Heart left ventricle (tissue), 16 donors: ENCODE measurements at places on chromosomes 1 and 21. TPM values are rescaled to one million over a fixed set of nuclear protein-coding genes. Genes with fewer than 3 reads are reported as not detected.

DNA sequence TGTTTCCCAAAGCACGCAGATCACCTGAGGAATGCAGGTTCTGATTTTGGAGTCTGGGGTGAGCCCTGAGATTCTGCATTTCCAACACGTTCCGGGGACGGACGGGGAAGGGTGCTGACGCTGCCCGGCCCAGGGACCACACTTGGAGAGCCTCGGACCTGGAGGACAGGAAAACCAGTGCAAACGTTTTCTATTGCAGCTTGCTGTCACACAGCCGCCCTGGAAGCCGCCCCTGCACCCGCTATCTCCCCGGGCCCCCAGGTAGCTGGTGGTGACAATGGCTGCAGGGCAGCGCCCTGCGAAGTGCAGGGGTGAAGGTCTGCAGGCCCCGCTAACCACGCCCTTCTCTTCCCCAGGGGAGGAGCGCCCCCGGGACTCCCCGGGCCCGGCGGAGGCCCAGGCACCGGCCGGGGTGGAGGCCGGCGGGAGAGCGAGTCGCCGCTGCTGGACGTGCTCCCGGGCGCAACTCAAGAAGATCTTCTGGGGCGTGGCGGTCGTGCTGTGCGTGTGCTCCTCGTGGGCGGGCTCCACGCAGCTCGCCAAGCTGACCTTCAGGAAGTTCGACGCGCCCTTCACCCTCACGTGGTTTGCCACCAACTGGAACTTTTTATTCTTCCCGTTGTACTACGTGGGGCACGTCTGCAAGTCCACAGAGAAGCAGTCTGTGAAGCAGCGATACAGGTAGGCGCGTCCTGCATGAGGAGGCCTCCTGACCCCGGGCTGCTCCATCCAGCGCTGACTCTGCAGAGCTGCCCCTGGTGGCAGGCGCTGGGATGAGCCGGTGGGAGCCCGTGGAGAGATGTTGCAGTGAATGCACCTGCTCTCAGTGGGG is 142.0 kb upstream of the COA6 start:
- DNase-seq, result peak; percentile 56

DNA sequence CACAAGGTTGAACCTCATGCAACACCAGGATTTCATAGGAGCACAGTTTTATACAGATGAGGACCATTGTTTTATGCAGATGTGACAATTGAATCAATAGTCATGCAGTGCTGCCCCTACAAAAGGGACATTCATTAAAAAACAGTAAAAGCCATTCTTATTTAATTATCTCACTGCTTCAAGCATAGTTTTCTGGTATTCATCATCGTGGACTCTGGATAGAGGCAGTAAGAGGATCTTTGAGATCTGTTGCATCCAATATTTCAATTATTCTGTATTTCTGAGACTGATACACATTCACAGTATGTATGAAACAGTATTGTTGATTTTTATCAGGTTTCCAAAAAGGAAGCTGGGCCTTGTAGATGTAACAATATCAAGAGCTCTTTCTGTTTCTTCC is 237.6 kb downstream of the RYR2 start:
- no peak for DNase-seq

GRCh38 chr1:202133001-202133400 is 10.3 kb downstream of the GPR37L1 start:
- DNase-seq, result peak; percentile 40

- no peak for DNase-seq
Measured at GRCh38 chr1:61674221-61674620, 50.7 kb downstream of the TM2D1 start.

DNA sequence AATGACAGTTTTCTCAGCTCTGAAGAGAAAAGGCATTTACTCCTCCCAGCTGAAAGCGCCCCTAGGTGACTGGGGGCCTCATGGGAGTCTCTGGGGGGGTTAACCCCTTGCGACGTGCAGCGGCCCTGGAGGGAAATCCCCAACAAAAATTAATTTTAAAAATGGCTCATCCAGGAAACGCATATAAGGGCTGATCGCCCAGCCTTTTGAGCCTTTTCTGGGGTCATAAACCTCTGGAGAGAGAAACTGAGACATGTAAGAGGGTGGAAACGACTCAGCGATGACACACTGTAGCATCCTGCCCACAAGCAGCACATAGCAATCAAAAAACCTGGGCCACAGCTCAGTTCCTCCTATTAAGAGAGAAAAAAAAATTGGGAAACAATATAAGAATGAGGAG is 20.4 kb upstream of the HPDL start:
- no peak for DNase-seq

DNA sequence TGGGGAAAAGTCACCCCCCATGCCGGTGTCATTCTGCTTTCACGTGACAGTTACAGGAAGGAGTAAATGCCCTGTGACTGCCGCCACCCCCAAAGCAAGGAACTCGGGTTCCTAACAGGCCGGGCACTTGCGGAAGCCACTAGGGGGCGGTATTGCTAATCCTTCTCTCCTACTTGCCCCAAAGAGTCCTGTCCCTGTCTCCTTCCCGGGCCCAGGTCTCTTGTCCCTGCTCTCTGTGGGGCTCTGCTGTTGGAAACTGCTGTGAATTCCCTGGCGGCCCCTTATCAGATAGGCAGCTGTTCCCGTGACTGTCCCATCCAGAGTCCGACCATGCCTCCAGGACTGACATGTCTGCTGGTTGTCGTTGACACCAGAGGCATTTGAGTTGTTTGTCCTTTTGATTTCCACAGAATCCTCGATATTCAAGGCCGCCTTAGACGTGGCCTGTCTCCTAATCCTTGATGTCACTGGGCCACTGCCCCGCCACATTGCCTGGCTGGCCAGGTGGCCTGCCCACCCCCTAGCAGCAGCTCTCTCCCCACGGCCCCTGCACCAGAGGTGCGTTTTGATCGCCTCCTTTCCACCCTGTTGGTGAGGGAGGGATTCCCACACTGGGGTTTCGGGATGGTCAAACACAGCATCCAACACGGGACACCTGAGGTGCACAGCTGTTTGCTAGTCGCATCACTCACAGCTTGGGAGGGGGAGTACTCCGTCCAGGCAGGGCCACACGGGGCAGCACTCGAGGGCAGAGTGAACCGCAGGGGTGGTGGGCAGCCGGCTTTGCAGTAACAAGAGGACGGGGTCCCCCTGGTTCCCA is 37.3 kb downstream of the CHAF1B start:
- peak; percentile 48 for DNase-seq

GRCh38 chr1:25445993-25446538 is 15.4 kb downstream of the MACO1 start:
- DNase-seq, result no peak

- DNase-seq, result no peak
Measured at GRCh38 chr1:200260597-200261335, 149.1 kb downstream of the ZNF281 start.

GRCh38 chr1:202270871-202271326 is 70.8 kb downstream of the UBE2T start:
- DNase-seq, result no peak

GRCh38 chr1:3314491-3315381 is 139.7 kb upstream of the ARHGEF16 start:
- no peak for DNase-seq

GRCh38 chr1:38009841-38010180 is 2.7 kb upstream of the UTP11 start:
- no peak for DNase-seq

GRCh38 chr21:39087238-39088030 is 95.8 kb downstream of the PSMG1 start:
- peak; percentile 77 for DNase-seq

DNA sequence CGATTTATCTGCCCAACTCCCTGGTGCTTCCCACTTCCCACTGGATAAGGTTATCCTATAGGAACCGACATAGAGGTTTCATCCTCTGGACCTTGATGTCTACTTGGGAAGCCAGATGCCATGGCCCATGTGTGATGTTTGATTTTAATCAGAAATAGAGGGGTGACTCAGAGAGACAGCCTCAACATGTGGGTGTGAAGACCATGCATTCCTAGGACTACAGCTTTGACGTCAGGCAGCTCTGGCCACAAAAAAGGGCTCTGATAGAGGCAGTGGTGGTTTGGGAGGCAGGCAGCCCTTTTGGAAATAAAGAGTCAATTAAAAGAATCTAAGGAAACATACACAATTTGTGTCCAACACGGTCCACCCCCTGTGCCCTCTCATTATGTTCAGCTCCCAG is 5.2 kb upstream of the SH2D2A start:
- no peak for DNase-seq

DNA sequence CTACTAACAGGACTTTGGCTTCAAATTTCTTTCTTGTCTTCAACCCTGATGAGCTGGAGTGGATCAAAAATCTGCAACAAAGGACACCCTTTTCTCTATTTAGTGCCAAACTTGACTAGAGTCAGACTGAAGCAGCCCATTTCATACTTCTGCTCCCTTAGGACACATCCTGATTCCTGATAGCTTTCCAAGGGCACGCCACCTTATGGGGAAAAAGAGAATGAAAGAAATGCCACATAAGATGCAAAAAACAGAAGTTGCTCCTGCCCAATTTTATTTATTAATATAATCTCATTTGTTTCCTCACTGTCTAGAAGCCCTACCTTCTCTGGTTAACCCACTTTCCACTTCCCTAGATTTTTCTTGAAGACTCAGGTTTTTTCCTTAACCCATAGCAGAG is 72.7 kb upstream of the NBPF4 start:
- no peak for DNase-seq

GRCh38 chr1:115314092-115314491 is 24.0 kb downstream of the NGF start:
- no peak for DNase-seq

DNA sequence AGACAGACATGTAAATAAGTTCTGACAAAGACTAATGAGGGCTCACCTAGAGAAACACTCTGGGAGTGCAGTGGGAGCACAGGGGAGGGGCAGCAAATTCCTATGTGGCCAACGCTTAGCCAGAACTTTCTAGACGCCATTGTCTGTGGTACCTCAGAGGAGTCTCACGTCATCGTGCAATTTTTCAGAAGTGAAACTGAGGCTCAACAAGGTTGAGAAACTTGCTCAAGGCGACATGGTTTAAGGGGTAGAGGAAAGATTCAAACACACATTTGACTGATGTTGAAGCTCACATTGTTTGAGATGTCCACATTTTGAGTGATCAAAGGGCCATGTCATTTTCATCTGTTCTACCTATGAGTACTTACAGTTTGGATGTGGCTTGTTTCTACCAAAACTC is 152.6 kb upstream of the LMO4 start:
- DNase-seq, result no peak

DNA sequence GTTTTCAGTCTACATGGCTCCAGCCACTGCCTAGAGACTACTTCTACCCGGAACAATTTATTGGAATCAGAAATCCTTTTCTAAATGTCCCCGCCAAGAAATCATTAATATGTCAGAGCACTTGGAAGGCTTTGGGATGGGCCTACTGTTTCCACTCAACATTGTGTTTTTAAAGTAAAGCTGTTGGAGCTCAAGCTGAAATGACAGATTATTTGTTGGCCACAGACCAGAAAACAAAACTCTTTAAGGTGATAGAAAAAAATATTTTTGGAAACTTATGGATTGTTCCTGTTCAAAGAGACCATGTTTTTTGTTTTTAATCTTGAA is 496 bp downstream of the VPS45 start:
- no peak for DNase-seq

HSD17B7 gene
- polyA plus RNA-seq, result 15.9 TPM

ARV1 gene
- 24.5 TPM for polyA plus RNA-seq

FALEC gene
- polyA plus RNA-seq, result 0.46 TPM

KCNJ9 gene
- polyA plus RNA-seq, result 0.08 TPM

OR2G6 gene
- polyA plus RNA-seq, result not detected
